ENCODE measurements at places on chromosomes 13 and 19.

DNA sequence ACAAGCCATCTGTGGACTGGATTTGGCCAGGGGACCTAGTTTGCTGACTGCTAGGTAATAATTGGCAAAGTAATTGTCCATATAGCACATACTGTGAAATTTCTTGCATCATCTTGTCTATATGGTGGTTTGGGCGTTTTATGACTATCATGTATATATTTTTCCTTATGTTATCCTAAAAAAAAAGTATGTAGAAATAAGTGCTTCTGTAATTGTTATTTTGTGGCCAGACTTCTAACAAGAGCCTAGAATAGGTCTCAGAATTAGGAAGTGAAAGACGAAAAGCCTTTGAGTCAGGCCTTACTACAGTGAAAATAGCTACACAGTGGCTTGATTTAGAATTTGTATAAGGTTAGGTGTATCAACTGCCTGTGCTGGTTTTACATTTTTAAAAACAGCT is 4.2 kb downstream of the FNDC3A start:
- DNase-seq = no peak

GRCh38 chr13:21259571-21260455 is 83.4 kb downstream of the MRPL57 start:
- no peak for DNase-seq

GRCh38 chr19:7254590-7254989 is 39.6 kb downstream of the INSR start:
- DNase-seq = no peak

GRCh38 chr19:19276386-19276785 is 3.3 kb upstream of the TM6SF2 start:
- DNase-seq = no peak

DNA sequence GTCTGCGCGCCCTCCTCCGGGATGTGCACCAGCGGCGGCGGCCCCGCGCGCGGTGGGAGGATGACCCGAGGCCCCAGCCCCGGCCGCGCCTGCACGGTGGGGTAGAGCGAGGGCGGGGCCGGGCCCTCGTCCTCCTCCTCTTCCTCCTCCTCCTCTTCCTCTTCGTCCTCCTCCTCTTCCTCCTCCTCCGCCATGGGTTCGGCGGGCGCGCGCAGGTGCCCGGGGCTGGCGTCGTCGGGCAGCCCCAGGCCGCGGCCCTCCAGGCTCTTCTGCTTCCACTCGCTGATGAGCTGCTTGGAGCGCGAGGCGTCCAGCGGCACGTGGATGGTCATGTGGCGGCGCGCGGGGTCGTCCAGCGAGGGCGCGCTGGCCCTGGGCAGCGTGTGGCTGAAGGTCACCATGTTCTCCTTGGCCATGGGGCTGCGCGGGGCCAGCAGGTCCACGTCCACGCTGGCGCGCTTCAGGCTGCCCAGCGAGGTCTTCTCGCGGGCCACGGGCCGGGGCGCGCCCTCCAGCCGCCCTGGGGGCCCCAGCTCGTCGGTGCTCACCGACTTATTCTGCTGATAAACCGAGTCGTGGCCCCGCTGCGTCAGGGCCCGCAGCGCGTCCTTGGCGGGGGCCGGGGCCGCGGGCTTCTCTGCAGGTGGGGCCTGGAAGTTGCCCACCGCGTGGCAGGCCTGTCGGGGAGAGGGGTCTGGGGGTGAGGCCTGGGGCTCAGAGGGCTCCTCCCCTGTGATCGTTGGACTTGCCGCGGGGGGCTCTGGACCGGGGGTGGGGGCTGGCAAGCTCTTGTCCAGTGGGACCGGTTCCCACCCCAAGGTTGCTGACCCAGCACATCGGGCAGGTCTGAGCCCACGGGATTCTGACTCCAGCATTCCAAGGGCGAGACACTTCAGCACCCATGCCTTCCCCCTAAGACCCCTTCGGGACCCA is 8.3 kb downstream of the PLPPR3 start:
- no peak for DNase-seq

GRCh38 chr19:42254850-42255765 is at the start of gene ERF:
Gene ERF, minus strand, starts transcription at chr19:42255128. Its CDS starts 129 bp downstream, at chr19:42254999.
- peak; percentile 87 for DNase-seq

GRCh38 chr19:17576758-17577456 is 21.5 kb downstream of the COLGALT1 start:
- DNase-seq = no peak

DNA sequence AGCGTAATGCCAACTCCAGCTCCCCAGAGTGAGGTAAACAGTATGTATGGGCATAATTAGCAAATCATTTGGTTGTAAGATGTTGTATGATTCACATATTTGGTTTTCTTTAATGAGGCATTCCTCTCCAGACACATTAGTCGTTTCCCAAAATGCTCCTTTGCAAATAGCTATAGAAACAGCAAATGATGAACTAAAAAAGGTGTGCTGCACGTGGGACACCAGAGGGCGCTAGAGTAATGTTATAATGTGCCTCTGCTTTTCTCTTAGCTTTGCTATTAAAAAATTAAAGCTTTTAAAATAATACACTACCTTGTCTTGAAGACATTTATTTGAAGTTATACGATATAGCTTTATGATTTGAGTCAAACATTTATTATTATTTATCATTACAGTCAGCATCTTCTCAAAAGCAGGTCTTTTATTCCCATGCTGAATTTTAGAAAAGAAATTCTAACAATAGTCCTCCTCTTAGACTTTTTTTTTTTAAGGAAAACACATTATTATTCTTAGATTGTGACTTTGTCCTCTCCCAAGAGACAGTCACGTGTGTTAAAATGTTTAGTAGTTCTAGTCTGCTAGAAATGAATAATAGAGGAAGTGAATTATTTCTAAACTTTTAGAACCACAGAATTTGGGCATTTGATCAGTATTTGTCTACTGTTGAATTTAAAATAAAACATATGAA is 121.6 kb upstream of the FRY start:
- DNase-seq = no peak

- no peak for DNase-seq
Measured at GRCh38 chr19:16045171-16045570, 31.1 kb upstream of the TPM4 start.

Measured in activated naive CD4-positive, alpha-beta T cell (primary cell).